ENCODE measurements at places on chromosomes 4 and X.

- no peak for DNase-seq
These were observed at the start of gene SLC25A43 for GRCh38 chrX:119398974-119399771. SLC25A43 (plus strand) TSS chrX:119399336; CDS start chrX:119399404, 68 bp downstream.

DNA sequence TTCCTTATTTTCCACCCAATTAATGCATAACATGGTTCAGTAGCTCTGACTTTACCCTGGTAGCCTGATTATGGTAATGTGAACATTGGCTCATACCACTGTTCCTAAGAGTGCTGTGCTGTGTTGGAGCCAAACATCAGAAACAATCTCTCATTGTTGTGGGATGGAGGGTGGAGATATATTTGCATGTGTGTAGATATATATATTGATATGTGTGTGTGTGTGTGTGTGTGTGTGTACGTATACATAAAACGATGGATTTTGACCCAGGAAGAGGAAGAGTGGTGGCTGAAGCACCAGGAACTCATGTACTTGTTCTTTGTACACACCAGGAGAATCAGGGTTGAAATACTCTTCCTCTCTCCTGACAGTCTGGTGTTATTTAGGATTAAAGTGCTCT is 247.7 kb downstream of the IL15 start:
- DNase-seq = no peak

GRCh38 chrX:50769389-50770063 is 44.5 kb downstream of the SHROOM4 start:
- DNase-seq = no peak

DNA sequence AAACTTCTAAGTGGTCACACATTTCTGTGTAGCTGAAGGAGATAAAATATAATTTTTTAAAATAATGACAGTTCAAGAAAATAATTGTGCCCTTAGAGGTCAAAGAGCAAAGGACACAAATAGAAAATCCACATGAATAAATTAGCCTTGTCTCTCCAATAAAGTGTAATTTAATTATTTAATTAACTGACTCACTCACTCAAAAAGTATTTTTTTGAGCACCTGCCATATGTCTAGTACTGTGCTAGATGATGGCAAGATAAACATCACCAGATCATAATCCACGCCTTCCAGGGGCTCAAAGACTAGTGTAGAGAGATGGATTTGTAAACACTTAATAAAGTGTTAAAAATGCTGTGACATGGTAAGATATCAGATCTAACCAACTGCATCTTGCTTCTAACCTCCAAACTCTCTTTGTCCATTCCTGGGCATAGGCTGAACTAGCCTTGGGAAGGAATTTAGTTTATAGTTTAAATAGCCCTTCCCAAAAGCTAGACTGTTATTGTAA is 112.5 kb downstream of the SCLT1 start:
- DNase-seq = no peak

- DNase-seq = no peak
These were observed 58.0 kb upstream of the PTPN13 start for GRCh38 chr4:86536151-86536550.

DNA sequence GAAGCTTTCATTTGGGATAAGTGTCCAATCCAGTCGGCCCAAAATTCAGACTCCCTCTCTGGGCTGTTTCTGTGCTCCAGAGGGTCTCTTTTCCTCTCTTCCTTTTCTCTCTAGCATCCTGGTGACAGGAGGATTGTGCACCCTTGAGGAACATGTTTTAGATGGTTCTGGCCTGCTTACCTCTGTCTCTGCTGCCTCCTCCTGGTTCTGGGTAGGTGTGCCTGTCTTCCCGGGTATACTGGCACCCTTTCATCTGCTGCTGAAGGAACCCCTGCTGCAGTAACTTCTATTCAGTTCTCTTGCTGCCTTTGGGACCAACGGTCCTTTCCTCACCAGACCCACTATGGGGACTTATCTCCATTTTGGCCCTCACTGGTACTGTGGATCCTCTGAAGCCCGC is 53.2 kb downstream of the HMGB2 start:
- DNase-seq = no peak

- no peak for DNase-seq
These were observed 101.0 kb downstream of the OPHN1 start for GRCh38 chrX:68332201-68332731.

GRCh38 chrX:153877571-153878261 is 8.3 kb downstream of the L1CAM start:
- DNase-seq = no peak

GRCh38 chr4:67568820-67569219 is 10.3 kb downstream of the STAP1 start:
- peak; percentile 36 for DNase-seq

GRCh38 chrX:85963736-85964135 is 83.6 kb downstream of the CHM start:
- peak; percentile 39 for DNase-seq

- DNase-seq = no peak
These were observed 27.9 kb upstream of the ZNF185 start for GRCh38 chrX:152869972-152870371.

DNA sequence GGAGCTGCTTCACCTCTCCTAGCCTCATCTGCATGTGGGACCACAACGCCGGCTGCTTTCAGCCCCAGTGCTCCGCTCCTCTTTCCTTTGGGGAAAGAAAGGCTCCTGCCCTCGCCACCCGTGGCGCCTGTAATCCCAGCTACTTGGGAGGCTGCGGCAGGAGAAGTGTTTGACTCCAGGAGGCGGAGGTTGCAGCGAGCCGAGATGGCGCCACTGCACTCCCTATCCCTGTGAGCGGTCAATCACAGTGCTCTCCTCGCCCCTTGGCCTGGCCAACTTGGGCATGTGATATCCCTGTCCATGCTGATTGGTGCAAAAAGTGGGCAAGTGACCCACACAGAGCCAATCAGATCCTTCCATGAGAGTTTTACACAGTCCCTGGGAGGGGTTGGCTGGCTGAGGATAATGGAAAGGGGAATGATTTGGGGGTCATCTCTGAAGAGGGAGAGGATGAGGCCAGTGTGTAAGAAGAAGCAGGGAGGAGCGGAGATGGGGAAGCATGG is 56.2 kb downstream of the WFS1 start:
- no peak for DNase-seq

DNA sequence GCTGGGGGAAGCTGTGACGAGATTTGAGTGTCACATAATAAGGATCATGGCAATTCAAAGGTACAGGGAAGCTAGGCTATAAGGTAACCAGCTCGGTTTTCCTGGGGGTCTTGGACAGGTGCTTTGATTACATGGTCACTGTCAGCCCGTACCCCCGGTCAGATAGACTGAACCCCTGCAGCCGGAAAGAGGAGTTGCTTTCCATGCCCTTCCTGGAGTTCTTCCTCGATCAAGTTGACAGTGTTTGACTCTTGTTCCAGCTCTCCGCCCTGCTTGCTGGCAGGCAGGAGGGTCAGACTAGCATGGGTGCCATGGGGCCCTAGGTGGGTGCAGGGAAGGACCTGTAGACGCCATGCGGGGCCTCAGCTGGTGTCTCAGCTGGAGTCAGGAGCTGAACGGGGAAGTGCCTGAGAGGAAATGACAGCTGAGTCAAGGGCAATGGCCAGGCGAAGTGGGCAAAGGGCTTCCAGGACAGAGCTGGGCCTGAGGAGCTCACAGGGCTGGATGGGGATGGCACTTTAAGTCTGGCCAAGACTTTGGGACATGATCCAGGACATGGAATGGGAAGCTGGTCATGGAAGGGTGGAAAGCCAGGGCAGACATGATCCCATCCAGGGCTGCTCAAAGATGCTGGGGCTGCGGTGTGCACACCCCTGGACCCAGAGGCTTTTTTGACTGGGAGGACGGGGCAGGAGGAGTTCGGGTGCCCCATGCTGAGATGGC is 1.6 kb downstream of the TMEM187 start:
- DNase-seq = no peak

- DNase-seq = peak; percentile 97
These were observed 10.3 kb upstream of the CXCL2 start for GRCh38 chr4:74109116-74109869.

GRCh38 chr4:3047464-3048286 is 26.7 kb downstream of the HTT-AS start:
- no peak for DNase-seq

DNA sequence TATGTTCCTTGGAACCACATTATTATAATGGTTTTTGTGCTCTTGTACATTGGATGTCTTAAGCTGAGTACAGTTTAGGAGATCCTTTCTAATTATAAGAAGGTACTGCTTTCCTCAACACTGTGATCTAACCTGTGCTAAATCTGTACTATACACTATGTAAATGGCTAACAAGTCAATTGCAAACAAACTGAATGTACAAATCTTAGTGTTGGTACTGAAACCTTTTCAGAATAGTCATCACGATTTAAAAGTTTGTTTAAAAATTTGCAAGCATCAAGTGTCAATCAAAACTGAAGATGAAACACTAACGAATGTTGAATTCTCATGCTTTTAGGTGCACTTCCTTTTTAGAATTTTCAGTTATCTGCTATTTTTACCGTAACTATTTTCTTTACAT is 2090.4 kb upstream of the TENM3 start:
- no peak for DNase-seq

DNA sequence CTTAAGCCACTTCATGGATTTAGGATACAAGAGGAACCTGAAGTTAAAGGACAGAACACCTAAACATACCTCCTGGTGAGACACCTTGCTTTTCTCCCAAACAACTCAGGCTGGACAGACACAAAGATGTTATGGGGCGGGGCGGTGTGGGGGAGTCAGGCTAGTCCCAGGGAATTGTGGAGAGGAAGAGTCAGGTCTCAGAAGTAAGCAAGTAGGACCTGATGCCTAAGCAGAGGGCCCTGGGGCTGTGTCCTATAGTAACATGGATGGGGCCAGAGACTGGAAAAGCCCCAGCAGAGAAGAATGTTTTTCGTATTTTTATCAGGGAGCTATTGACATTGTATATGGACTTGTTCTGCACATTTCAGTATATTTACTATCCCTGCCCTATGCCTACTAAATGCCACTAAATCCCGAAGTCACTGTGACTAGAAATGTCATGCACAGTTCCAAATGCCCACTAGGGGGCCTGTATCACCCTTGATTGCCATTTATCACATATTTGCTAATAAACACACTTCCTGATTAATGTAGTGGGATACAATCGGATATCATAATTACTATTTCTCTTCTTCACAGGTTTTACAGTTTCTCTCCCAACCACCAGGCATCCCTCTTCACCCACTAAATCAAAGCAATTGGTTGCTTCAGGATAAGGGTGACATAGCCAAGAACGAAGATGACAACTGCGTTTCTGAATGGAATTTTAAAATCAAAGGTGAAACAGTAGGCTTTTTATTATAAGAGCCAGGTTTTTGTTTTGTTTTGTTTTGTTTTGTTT is 23.8 kb upstream of the ARHGAP10 start:
- DNase-seq = no peak

GRCh38 chr4:46073778-46074177 is 50.1 kb downstream of the GABRG1 start:
- no peak for DNase-seq

GRCh38 chrX:350148-350533 is 31.5 kb upstream of the GTPBP6 start:
- no peak for DNase-seq

- DNase-seq = no peak
These were observed 259.7 kb downstream of the DCHS2 start for GRCh38 chr4:154231806-154232478.

DNA sequence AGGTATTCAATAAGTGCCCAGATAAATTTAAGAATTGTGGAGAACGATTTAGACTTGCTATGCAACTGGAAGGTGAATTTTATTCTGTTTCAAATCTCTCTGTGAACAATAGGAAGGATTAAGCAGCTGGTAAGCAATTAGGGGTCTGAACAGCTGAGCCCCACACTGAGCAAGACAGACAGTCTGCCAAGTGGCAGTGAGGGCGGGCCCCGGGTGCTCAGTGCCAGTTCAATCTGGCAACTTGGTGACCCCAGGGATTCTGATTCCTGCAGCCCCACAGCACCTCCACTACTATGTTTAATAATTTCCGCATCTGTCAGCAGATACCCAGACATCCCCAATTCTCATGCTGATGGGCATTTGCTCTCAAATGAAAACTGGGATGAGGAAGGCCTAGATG is 317.3 kb downstream of the PPP1R2C start:
- DNase-seq = no peak

- no peak for DNase-seq
These were observed 8.6 kb downstream of the SRPX start for GRCh38 chrX:38211891-38212635.

DNA sequence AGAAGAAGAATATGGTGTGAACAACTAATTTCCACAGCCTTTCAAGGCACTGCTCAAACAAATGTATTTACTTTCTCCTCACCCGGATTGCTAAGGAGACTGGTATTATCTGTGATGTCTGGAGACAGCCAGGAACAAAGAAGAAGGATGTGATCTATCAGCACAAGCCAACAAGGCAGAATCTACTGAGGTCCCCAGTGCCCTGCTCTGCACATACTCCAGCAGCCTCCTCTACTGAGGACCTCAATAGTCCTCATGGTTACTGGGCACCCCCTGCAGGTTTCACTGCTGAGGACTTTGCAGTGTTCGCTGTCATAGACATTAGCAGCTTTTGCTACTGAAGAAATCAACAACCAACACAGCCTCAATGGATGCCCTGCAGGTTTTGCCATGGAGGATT is 930.1 kb downstream of the ADGRL3 start:
- DNase-seq = no peak

GRCh38 chr4:22486276-22486675 is 29.6 kb downstream of the ADGRA3 start:
- no peak for DNase-seq

DNA sequence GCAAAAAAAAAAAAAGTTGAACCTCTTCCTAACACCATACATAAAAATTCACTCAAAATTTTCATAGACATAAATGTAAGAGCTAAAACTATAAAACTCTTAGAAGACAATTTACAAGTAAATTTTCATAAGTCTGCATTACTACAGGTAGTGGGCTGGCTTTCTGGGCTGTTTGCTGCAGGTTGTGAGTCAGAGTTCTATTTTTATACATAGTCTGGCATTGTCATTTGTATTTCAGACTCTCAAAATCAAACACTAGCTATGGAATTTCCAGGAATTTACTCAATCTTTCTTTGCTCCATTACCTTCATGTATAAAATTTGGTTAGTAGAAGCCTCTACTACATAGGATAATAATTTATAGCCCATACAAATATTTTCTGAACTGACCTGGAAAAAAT is 227.2 kb downstream of the COX18 start:
- no peak for DNase-seq

GRCh38 chrX:74259885-74260491 is 44.0 kb upstream of the ZCCHC13 start:
- no peak for DNase-seq

- no peak for DNase-seq
These were observed 17.5 kb upstream of the PPP2R2C start for GRCh38 chr4:6489927-6490326.

GRCh38 chr4:122997463-122998101 is 75.2 kb upstream of the NUDT6 start:
- no peak for DNase-seq

- DNase-seq = peak; percentile 2
These were observed 118.3 kb downstream of the DNAAF6 start for GRCh38 chrX:107324493-107325310.

DNA sequence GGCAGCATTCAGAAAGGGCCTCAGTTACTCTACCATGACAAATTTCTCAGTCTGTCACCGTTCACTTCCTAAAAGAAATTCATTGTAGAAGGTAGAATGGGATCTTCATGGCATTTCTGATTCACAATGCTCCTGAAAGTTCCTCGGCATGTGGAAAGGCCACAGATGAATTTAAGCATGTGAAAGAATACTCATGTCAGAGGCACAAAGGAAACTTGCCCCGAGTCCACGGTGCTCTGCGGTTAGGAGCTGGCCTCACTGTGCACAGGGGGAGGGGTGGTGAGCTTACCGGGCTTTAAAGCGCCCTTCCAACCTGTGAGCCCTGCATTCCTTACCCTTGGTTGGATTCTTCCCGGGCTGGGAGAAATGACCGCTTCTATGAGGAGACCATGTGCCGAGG is 9.3 kb downstream of the TKTL1 start:
- no peak for DNase-seq

- DNase-seq = peak; percentile 3
These were observed 29.1 kb upstream of the TRO start for GRCh38 chrX:54891573-54891972.

Measured in skeletal muscle cell (primary cell).